ENCODE measurements at places on chromosomes 7 and 10.

DNA sequence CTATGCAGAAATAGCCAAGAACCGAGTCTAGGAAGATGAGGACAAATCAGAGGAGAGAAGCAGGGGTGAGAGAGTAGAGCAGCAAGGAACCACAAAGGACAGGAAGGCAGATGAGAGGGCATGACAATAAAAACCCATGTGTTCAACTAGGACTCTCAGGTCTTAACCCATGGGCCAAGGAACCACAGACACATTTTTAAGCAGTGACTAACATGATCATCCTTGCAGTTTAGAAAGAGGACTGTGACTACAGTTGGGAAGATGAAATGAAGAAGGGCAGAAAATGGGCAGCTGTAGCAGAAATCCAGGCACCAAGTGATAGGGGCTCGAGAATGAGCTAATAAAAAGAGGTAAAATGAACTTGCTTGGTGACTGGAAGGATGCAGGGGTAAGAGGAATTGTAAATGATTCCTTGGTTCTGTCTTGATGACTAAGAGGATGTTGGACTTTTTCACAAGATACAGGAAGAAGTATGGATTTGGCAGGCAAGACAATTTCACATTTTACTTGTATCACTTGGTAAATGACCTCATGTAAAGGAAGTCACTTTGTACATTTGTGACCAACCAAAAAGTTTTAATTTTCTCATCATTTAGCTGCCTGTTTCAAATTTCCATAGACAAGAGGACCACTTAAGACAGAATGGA, 22.8 kb downstream of the SGMS1 start:
- DNase-seq, result no peak

- DNase-seq, result no peak
Measured at GRCh38 chr10:63522277-63522687, 1.1 kb downstream of the REEP3 start.

DNA sequence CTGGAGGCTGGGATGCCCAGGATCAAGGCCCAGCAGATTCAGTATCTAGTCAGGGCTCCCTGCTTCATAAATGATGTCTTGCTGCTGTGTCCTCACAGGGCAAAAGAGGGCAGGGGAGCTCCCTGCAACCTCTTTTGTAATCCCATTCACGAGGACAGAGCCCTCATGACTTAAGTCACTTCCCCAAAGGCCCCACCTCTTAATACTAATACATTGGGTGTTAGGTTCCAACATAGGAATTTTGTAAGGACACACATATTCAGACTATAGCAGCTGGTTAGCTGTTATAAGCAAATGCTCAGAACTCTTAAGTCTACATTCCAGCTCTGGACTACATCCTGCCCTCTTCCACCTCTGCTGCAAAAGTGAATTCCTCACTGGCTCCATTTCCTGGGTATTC, 63.0 kb downstream of the VOPP1 start:
- no peak for DNase-seq

DNA sequence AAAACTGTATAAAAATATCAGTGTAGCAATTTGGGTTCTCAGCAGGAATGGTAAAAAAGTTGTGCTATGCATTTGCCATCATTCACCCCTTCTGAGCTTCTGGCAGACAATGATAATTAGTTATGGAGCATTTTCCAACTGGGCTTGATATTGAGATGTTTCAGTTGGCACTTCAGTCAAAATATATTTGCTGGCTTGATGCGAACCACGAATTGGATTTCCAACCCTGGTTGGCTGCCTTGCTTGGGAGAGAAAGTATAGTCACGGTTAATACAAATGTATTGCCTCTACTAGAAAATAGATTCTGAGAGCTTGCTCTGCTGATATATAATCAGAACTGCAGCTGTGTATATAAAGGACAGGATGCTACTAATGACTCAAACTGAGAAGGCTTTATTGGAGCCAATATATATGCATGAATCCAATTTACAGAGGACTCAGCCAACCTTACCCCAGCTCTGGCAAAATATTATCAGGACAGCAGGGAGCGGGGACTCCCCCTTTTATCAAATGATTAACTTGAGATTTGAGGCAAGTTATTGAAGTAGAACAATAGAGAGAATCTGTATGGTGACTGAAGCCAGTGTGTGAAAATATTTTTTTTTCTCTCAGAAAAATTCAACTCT, 219.8 kb upstream of the SMIM30 start:
- DNase-seq, result no peak

GRCh38 chr10:124588736-124589490, 127.3 kb downstream of the LHPP start:
- DNase-seq, result peak; percentile 59

DNA sequence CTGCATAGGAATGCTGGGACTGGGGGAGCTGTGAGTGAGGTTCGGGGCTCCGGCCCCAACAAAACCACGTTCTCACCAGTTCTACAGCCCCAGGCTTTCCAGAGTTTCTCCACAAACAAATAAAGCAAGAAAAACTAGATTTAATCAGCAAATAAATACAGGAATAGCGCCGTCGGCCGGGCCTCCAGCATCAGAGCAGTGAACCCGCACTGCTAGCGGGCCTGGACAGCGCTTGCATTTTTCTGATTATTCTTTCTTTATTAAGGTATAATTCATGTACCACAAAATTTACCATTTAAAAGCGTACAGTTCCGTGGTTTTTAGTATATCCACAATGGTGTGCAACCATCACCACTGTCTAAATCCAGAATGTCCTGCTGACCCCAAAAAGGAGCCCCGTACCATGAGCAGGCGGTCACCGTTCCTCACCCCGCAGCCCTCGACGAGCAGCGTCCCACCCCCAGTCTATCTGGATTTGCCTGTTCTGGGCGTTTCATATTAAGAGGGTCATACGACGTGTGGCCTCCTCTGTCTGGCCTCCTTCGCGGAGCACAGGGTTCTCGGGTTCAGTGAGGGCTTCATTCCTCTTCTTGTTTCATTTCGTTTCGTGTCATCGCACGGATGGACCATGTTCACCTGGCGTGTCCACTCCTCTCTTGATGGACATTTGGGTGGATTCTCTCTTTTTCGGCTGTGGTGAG, 35.5 kb upstream of the FOXL3 start:
- DNase-seq, result no peak

- peak; percentile 64 for DNase-seq
Measured at GRCh38 chr10:71232089-71232998, 20.0 kb downstream of the UNC5B start.

GRCh38 chr7:66353547-66353946, 148.4 kb downstream of the TPST1 start:
- no peak for DNase-seq

GRCh38 chr7:45224832-45225231, 67.2 kb downstream of the RAMP3 start:
- no peak for DNase-seq

GRCh38 chr7:130009848-130010688, 41.1 kb downstream of the ZC3HC1 start:
- no peak for DNase-seq

GRCh38 chr10:117476716-117477115, 65.8 kb upstream of the EMX2 start:
- DNase-seq, result no peak

DNA sequence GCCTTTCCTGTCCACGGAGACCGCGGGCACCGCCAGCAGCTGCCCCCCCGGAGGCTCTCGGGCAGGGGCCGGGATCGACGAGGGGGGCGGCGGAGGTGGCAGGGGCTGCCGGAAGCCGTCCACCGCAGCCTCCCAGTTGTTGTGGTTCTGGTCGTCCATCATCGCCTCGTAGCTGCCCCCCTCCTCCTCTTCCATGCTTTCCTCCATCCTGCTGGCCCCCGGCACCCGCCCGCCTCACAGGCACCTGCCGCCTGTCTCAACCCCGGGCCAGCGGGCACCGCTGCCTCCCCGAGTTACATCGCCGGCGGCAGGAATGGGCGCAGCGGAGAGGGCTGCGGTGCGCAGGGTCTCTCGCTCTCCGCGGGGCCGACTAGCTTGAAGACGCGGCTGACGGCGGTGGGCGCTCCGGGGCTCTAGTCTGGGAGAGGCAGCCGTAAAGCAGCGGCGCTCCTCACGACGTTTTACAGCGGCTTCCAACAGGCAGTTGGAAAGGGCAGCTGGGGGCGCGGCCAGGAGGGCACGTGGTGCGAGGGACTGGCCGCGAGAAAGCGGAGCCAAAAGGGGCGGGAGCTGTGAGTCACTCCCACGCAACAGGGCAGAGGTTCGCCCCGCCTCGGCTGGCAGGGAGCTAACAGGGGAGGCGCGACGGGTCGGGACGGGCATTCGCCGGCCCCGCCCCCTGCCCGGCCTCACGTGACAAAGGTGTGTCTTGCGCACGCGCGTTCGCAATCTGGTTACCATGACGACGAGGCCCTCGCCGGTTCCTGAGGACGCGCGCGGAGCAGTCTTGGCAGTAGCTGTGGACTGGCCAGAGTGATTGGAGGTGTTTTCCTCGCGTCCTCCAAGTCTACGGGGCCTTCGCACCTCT, at the start of gene CACUL1:
Gene CACUL1, minus strand, starts transcription at position 415 of the 868 bp plus-strand sequence. Its CDS starts 208 bp downstream, at position 207.
- DNase-seq, result peak; percentile 100

DNA sequence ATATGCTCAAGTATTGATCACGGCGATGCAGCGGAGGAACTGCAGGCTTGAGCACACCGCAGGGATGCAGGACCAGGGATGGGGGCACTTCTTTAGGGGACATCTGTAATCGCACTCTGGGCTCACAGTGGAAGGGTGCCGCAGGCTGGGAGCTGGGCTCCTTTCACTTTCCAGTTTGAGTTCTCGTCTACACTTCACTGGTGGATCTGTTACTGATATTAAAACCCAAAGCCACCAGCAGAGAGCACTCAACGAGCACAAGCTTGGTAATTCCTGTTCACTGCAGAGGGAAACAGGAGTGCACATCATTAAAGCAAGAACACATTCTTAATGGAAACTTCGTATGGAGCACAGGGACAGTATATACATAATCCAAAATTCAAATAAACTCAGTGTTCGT, 91.3 kb downstream of the PARD3 start:
- DNase-seq, result no peak

- DNase-seq, result no peak
Measured at GRCh38 chr10:23914641-23915040, 294.3 kb upstream of the KIAA1217 start.

DNA sequence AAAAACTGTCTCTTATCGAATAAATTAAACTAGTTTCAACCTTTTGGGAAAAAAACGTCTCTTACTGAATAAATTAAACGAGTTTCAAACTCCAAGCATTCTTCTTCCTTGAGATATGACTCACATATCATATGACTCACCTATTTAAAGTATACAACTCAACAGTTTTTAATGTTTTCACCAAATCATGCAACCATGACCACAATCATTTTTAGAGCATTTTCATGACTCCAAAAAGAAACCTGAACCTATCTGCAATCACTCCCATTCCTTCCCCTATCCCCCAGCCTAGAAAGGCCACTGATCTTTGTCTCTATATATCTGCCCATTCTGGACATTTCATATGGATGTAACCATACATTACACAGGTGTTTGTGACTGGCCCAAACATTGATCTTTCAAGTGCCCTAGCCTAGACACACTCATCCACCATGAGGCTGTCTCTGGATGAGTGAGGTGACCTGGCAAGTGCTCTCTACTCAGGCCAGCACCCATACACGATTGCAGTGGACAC, 115.3 kb downstream of the PIP4K2A start:
- DNase-seq, result no peak

GRCh38 chr10:69891057-69891617, 89.4 kb downstream of the COL13A1 start:
- DNase-seq, result no peak

DNA sequence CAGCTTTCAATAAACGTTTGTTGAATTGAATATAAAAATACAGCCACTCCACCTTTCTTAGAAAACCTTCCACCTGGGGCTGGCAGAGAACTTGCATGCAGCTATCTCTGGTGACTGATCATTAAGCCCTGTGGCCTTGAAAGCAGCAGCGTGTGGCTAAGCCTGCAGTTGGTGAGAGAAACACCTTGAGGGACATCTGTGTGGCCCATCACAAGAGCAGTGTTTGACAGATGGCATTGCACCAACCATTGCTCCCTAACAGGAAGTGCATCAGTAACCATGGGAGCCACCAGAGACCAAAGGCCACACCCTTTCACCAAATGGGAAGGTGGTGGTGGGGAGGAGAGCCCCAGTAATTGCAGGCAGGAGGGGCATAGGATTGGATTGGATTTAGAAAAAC, 22.4 kb downstream of the RHOBTB1 start:
- DNase-seq, result no peak

GRCh38 chr7:16318989-16319915, 102.1 kb downstream of the CRPPA start:
- DNase-seq, result no peak

DNA sequence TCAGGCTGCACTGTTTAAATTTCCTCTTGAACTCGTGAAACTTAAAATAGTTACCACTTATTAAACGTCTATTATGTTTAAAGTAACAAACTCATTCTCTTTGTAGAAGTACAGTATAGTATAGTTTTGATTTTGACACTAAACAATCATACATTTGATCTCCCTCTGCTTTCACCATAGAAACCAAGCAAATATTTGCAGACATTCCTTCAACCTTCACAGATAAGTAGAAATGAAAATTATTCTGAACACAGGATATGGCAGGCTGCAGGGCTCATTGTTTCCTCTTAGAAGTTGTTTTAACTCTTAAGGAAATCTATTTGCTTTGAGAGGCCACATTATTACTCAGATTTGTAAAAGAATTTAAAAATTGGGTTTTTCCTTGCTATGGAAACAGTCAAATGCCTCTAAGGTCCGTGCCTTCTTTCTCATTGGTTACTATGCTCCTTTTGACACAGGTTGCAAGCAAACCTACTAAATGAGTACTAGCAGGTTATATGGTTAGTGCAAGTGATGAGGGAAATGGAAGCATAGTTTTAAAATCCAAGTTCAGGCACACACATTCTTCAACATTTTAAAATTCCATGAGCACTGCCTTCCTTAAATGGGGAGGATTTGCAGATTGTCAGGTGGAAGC, 92.8 kb upstream of the FAM133B start:
- DNase-seq, result peak; percentile 51

GRCh38 chr10:72445851-72446250, 91.1 kb upstream of the DNAJB12 start:
- no peak for DNase-seq

- no peak for DNase-seq
Measured at GRCh38 chr7:138164804-138165203, 88.5 kb downstream of the AKR1D1 start.

GRCh38 chr10:102484021-102484420, 18.5 kb downstream of the ACTR1A start:
- DNase-seq, result peak; percentile 19

DNA sequence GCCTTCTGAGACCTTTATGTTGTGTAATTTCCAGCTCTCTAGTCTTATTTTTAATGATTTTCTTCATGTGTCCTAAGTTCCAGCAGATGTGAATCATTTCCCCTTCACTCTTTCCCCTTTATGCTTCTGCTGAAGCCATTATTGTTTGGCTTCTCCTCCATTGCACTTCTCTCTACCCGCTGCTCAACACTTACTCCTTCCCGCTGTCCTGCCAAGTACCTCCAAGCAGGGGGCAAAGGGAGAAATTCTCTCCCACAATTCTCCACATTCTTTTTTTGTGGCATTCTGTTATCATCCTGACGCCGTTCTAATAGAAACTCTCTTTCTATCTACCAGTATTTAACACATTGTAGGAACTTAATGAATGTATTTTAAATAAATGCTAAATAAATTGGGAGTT, 388.9 kb upstream of the TPK1 start:
- no peak for DNase-seq

GRCh38 chr7:76346778-76347177, 12.0 kb downstream of the YWHAG start:
- no peak for DNase-seq

- DNase-seq, result no peak
Measured at GRCh38 chr10:96292971-96293920, 11.0 kb upstream of the DNTT start.

- no peak for DNase-seq
Measured at GRCh38 chr7:75599244-75599781, 107.2 kb downstream of the SPDYE5 start.

Measured in left lung (tissue), 14 donors.